NCI-H2171 treated with DMSO at 0.1 percent for 48 hours (cell line): ENCODE measurements at places on chromosomes 1 and 21.
A peak's percentile ranks its signal among the peaks of the same experiment; 100 is the strongest.

- DNase-seq = no peak
These were observed 36.1 kb upstream of the ZC3H12A start for GRCh38 chr1:37438037-37438868.

- DNase-seq = peak; percentile 94
These were observed 69.9 kb upstream of the PRMT6 start for GRCh38 chr1:106986603-106987002.

GRCh38 chr1:92822879-92823278, 9.0 kb upstream of the RPL5 start:
- DNase-seq = no peak

- DNase-seq = peak; percentile 10
These were observed 207.1 kb downstream of the SLC35F3 start for GRCh38 chr1:234111458-234112142.

DNA sequence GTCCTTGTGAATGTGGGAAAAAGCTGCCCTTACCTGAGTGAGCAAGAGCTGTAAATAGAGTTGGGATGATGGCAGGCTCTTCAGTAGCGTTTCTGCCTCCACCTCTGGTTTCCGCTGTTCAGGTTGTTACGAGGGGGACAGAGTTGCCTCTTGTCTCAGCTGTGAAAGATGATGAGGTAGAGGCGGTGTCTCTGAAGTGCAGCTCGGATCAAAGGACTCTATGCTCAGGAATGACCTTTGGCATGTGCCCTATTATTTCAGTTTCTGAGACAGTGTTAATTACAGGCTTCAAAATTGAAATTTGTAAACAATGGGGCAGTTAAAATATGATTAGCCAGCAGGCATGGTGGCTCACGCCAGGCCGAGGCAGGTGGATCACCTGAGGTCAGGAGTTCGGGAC, 70.3 kb downstream of the VPS26C start:
- DNase-seq = no peak

DNA sequence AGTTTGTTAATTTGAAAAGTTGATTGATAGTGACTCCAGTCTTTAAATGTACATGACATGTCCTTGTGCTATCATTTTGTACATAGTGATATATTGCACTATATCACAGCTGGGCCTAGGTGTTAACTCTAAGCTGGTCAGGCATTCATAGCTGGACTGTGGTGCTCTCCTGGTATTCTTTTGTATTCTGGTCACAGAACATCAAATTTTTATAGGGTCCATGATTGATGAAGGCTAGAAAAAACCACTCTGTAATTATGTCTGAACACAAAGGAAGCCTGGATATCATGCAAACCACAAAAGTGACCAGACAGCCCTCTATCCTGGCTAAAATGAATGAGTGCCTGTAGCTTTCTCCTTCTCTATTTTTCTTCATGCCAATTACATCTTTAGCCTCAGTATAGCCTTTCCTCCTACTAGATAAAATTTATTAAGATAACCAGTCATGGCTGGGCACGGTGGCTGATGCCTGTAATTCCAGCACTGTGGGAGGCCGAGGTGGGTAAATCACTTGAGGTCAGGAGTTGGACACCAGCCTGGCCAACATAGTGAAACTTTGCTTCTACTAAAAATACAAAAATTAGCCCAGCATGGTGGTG, 134.9 kb upstream of the B3GALT2 start:
- no peak for DNase-seq

DNA sequence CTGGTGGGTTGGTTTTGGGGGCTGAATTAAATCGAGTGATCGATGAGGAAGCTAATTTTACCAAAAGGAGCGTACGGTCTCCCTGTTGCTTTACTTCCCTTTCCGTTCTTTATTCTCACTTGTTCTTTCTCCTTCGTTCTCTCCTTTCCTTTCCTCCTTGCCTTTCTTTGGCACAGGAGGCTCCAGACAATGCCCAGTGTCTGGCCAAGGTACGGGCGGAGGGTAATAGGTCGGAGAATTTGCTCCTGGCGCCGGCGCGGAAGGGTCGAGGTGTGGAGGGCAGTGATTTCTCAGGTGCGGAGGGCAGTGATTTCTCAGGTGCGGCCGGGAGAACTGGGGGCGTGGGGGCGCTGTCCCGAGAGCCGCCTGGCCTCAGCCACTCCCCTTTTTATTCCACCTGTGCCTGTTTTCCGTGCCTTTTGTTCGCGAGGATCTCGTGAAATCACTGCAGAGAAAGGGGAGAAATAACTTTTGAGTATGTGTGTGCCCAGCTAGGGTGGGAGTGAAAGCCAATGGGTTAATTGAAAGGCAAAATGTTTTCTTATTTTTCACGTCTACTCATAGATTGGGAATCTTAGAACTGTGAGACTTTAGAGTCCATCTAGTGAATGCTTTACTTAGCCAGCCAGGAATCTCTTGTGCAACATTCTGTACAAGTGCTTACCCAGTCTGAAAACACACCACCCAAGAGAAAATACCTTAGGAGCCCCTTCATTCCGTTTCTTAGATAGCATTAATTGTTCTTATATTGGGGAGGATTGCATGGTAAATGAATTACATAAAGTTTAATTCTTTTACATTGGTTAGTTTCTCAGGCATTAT, 1.3 kb downstream of the FNBP1L start:
- peak; percentile 52 for DNase-seq

DNA sequence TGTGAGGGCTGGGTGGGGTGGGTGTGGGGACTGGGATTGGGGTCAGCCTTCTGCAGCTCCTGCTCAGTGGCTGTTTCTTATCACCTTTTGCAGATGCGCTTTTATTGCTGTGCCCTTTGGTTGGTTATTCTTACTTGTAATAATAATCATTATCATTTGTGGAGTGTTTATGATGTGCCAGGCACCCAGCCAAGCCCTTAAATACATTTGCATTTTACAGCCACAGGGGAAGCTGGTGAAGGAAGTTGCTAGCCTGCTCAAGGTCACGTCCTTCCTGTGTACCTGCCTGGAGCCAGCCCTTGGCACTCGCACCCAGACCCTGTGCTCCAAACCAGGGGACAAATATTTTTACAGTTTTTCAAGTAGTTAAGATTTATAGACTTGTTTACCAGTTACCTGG, 144.0 kb downstream of the PGBD5 start:
- no peak for DNase-seq

DNA sequence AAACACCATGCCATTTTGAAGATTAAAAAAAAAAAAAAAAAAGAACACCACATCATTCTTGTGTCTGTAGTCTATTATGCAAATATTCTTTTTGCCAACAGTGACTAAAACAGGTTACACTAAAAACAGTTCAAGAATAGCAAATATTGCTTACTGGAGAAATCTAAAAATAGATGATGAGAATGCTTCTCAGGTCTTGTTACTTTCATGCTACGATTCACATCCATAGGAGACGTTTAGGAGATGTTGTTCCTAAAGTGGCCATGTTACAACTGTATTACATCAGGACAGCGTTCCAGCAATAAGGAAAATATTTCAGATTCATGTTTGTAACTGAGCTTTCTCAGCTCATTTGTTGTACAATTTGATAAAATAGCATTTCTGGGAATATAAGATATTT, 32.3 kb downstream of the RAB3GAP2 start:
- DNase-seq = no peak

DNA sequence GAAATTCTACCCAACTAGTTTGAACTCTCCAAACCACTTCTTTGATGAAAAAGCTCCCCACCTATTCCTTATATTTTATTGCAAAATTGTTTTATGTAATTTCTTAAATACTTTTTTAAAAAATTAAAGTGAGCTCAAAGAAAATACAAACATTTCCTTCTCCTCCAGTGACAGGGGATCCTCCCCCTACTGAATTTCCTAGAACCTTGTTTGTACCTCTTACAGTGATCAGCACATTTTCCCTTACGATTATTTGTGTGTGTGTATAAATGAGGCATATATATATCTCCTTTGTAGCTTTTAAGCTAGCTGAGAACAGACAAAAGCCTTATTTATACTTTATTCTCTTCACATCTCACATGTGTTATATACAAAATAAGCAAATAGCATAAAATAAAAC, 44.4 kb downstream of the VAV3 start:
- DNase-seq = no peak

- no peak for DNase-seq
These were observed 395.0 kb upstream of the NCAM2 start for GRCh38 chr21:20603236-20603635.

GRCh38 chr1:6171548-6172124, 8.5 kb downstream of the CHD5 start:
- no peak for DNase-seq

GRCh38 chr1:113983391-113983790, 4.1 kb downstream of the OLFML3 start:
- peak; percentile 75 for DNase-seq

- peak; percentile 56 for DNase-seq
These were observed 1.3 kb downstream of the AHDC1 start for GRCh38 chr1:27602462-27603308.

DNA sequence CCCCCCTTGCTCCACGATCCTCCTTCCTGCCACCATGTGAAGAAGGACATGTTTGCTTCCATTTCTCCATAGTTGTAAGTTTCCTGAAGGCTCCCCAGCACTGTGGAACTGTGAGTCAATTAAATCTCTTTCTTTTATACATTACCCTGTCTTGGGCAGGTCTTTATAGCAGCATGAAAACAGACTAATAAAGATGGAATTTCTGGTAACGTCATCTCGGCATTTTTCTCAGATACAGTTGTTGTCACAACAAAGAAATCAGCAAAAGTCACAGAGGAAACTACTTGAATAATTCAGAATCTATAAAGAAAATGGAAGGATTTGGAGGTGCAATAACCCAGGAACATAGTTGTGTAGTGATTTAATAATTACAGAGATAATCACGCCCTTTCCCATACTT, 4.4 kb downstream of the APCS start:
- DNase-seq = no peak
